GM18507 (cell line): ENCODE measurements at places on chromosomes 2 and 18.
A peak's percentile ranks its signal among the peaks of the same experiment; 100 is the strongest.

GRCh38 chr18:12882453-12883371 lies 1.3 kb downstream of the PTPN2 start:
- no peak for DNase-seq

DNA sequence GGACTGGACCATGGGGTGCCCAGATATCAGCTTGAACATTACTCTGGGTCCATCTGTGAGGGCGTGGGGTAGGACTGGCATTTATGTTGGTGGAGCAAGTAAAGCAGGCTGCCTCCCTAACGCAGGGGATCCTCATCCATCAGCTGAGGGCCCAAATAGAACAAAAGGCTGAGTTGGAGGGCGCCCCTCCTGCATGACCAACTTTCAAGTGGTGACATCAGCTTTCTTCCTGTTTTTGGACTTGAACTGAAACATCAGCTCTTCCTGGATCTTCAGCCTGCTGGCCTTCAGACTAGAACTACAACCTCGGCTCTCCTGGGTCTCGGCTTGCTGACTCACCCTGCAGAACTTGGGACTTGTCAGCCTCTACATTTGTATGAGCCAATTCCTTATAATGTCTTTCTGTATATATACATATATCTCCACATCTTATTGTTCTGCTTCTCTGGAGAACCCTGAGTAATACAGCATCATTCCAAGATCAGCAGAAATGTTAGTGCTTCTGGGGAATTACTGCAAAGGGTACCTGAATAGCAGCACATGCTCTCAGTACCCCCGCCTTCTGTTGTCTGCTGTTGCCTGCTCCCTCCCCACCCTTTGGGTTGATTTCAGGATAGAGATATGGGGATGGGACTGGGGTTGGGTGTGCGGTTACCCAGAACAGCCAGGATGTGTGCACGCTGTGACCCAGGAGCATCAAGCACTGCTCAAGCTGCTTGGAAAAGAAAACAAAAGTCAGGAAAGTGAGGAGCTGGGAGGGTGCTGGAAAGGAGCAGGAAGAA lies 20.0 kb downstream of the TMEM127 start:
- no peak for DNase-seq

DNA sequence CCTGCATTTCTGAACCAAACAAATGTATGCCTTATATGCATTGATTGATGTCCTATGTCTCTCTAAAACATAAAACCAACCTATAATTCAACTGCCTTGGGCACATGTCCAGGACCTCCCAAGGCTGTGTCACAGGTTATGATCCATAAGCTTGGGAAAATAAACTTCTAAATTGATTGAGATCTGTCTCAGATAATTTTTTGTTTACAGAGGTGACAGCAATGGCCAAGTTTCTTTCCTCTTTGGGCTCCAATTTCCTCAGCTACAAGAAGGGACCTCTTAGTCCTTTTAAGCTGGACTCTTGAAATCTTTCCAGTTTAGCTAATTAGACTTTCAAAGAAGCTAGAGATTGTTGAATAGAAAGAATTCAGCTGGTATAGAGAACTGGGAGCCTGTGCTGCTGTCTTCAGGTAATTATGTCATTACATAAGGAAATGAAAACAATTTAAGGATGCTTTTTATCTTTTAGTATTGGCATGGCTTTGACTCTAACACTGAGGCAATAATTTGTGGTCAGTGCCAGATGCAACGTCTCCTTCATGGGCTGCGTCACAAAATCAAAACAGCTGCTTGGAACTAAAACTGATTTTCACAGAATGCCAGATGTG lies 412.1 kb upstream of the TRIB2 start:
- DNase-seq: no peak

DNA sequence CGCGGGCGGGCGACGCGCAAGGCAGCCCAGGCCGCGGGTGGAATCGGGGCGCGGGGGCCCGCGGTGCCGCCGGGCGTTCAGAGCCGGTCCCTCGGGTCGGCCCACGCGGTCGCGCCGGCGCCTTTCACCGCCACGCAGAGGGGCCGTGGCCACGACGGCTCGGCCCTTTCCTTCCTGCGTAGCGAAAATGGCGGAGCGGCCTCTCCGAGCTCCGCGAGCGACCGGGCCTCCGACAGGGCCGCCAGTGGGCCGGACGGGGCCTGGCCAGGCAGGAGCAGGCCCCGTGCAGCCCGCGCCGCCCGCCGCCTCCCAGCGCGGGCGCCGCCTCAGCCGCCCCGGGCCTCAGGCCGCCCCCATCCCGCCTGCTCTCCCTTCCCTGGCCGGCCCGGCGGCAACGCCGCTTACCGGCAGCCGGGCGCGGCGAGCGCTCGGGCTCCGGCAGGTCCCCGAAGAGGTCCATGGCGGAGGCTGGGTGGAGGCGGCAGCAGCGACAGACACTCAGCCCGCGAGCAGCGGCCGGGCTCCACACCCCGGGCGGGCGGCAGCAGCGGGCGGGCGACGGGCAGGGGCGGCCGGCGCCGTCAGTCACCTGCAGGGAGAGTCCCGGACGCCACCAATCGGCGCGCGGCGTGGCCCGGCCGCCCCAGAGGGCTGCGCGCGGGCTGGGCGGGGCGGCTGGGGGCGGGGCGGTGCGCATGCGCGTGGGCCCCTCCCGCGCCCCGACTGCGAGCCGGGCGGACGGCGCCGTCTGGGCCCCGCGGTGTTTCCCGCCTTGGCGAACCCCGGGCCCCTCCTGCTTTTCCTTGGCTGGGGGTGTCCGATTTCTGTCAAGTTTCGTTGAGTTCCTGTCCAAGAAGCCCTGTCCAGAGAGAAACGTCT lies at the start of gene ILKAP:
Gene ILKAP, minus strand, starts transcription at position 602 of the 879 bp plus-strand sequence. Its CDS starts 142 bp downstream, at position 460.
- peak; percentile 100 for DNase-seq

- no peak for DNase-seq
These were observed 5.9 kb downstream of the NEU4 start for GRCh38 chr2:241814643-241815476.

- DNase-seq: no peak
These were observed 82.6 kb upstream of the LYPD1 start for GRCh38 chr2:132752421-132753206.

- no peak for DNase-seq
These were observed 651 bp downstream of the KCNK3 start for GRCh38 chr2:26692897-26693849.

- no peak for DNase-seq
These were observed 286.4 kb upstream of the CNTNAP5 start for GRCh38 chr2:123738643-123739042.

DNA sequence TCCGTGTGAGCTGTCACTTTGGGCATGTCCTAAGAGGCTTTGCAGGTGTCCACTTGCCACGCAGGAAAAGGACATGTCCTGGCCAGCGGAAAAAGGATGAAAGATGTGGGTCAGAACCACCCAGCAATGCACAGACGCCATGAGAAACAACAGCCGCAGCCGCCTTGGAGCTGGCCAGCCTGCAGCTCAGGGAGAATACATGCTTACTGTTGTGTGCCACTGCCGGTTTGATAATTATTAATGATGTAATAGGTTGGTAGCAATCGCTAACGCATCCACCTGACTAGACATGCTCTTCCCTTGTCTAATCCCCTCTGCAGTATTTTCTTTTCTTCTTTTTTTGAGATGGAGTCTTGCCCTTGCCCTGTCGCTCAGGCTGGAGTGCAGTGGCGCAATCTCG lies 221.7 kb downstream of the HAUS1 start:
- no peak for DNase-seq

- DNase-seq: peak; percentile 93
These were observed at the start of gene IWS1 for GRCh38 chr2:127526132-127527000. Gene IWS1 (minus strand): TSS chr2:127526489. CDS start chr2:127526208, 281 bp downstream.

DNA sequence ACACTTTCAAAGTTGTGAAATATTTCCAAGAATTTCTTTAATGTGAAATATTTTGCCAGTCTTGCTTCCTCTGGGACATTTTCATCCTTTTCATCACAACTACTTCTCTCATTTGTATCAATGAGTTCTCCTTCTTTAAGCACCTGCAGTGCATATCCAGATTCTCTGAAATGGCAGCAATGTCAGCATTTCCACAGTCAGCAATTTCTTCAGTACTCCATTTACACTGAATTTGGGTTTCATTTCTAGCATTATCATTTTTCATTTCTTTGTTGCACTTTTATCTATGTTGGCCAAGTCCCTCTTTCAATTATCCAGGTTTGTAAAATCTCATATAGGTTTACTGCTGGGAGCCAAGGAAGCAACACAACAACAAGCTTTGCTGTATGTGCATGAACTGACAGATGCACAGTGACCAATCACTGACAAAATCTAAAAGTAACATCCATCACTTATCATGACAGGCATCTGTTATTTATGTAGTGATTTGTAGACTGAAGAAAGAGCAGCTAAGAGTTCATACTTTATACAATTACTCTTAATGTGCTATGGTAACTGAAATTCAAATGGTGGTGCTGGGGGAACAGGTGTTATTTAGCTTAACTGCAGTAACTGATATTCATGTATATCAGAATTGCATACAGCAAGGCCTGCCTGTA lies 43.9 kb downstream of the SS18 start:
- DNase-seq: no peak

DNA sequence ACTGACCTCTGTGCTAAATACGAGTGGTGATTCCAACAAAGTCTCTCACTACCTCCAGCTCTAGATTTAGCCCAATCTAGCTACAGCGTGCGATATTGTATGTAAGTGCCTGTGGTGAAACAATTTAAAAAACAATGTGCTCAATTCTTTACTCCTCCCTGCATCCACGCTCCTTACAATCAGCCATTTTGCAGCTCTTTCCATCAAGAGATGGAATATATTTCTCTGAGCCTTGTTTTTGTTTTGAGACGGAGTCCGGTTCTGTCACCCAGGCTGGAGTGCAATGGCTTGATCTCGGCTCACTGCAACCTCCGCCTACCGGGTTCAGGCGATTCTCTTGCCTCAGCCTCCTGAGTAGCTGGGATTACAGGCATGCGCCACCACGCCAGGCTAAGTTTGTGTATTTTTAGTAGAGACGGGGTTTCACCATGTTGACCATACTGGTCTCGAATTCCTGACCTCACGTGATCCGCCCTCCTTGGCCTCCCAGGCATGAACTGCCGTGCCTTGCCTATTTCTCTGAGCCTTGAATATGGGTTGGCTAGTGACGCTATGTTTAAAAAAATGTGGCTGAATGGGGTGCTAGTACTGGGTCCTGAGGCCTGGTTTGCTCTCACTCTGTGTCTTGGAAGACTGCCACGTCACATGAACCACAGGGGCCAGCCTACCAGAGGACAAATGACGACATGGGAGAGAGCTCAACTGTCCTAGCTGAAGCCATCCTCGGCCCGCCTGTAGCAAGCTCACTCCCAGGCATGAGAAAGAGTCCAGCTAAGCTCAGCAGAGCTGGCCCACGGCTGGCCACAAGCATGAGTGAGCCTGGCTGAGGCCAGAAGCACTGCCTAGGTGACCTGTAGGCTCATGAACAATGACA lies 14.8 kb downstream of the WDFY1 start:
- no peak for DNase-seq

GRCh38 chr18:47417807-47418206 lies 166.3 kb upstream of the SKOR2 start:
- DNase-seq: no peak

DNA sequence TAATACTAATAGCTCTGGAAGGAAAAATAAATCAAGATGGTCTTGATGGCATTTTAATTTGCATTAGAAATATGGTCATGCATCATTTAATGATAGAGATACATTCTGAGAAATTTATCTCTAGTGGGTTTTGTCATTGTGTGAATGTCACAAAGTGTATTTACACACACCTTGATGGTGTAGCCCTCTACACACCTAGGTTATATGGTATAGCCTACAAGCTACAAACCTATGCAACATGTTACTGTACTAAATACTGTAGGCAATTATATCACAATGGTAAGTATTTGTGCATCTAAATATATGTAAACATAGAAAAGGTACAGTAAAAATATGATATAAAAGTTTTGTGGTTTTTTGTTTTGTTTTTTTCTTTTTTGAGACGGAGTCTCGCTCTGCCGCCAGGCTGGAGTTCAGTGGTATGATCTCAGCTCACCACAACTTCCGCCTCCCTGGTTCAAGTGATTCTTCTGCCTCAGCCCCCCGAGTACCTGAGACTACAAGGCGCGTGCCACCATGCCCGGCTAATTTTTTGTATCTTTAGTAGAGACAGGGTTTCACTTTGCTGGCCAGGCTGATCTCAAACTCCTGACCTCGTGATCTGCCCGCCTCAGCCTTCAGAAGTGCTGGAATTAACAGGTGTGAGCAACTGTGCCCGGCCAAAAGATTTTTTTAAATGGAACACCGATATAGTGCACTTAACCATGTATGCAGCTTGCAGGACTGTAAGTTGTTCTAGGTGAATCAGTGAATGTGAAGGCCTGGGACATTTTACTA lies 83.7 kb upstream of the UBXN4 start:
- DNase-seq: no peak

- no peak for DNase-seq
These were observed 5.0 kb downstream of the CD28 start for GRCh38 chr2:203711399-203711798.

- no peak for DNase-seq
These were observed 120.2 kb downstream of the GBX2 start for GRCh38 chr2:236047886-236048540.

- no peak for DNase-seq
These were observed 249.7 kb downstream of the SP3 start for GRCh38 chr2:173715441-173715840.

DNA sequence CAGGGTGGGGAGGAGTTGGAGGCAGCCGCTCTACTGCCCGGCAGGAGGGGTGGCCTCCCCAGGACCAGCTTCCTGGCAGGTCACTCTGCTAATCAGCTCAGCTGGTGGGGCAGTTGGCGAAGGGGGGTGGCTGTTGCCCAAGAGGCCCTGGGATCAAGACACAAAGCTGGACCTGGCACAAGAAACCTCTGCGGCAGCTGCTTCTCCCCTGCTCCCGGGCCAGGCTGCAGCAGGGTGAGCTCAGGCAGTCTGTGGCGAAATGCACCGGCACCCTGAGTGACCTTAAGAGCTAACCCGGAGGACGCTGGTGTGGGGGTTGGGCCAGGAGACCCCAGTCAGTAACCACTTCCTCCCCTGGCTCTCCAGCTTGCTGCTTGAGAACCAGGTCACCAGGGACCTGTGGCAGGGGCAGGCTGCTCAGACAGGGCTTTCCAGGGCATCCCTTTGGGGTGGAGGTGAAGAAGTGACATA lies 31.1 kb downstream of the TOGARAM2 start:
- no peak for DNase-seq

DNA sequence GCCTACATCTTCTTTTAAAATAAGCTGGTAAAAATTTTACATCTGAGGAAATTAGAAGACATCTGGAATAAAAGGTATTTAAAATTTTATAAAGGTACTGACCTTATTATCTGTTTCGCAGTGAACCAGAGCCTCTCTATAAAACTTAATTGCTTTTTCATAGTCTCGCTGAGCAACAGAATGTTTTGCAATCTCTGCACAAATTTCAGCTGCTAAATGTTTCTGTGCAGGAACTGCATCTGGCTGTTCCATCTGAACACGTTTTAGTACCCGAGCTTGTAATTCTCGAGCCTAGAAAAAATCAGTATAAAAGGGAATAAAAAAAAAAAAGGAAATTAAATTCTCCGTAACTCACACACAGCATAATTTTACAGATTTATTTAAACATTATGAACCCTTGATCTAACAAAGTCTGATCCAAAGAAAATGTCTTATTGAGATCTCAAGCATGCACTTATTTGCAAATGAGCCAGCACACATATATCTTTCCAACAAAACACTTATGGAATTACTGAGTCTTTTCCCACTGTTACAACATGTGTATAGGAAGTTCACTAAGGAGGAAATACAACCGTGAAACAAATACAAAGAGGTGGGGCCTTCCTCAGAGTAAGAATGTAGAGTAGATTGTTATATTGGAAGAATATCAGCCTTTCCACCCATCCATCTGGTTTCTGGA lies 51.8 kb downstream of the TTC21B start:
- DNase-seq: no peak

GRCh38 chr18:36195427-36196122 lies 8.3 kb downstream of the MOCOS start:
- DNase-seq: no peak
